ENCODE measurements at places on chromosomes 1 and 21.
A peak's percentile ranks its signal among the peaks of the same experiment; 100 is the strongest.

- H3K4me3 ChIP-seq = no peak overlapping the region
- H3K27ac ChIP-seq = no peak overlapping the region
- H3K36me3 ChIP-seq = no peaks in the 10 kb centered on the region
- H3K4me1 ChIP-seq = no peaks in the 10 kb centered on the region
- no peaks in the 10 kb centered on the region for H3K27me3 ChIP-seq
These were observed 6.7 kb downstream of the CLDN14 start for GRCh38 chr21:36473203-36473602.

DNA sequence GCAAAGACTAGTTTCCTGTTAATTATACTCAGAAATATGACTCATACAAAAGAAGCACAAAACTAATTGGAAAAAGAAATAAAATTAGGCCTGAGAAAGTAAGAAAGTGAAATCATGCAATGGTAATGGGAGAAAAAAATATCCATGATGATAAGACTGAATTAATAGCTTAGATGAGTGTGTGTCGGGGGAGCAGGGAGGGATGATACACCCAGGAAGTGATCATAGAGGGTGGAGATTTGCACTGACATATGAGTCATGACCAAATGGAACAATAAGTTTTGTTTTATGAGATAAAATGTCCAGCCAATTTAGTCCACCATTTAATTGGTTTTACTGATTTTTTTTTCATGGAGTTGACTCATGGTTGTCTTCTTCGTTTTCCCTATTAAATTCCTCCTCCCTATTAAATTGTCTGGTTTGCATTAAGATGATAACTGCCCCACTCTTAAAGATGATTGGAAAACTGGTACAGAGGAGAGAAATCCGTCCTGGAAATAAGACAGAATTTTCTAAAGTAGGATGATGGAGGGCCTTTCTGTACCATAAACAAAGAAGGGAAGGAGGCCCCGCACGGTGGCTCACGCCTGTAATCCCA is 111.7 kb upstream of the KCNJ6 start:
- H3K27me3 ChIP-seq = no peaks in the 10 kb centered on the region
- no peak overlapping the region for H3K27ac ChIP-seq
- H3K36me3 ChIP-seq = no peaks in the 10 kb centered on the region
- no peak for DNase-seq
- no peak overlapping the region for H3K4me3 ChIP-seq
- no peaks in the 10 kb centered on the region for H3K4me1 ChIP-seq

DNA sequence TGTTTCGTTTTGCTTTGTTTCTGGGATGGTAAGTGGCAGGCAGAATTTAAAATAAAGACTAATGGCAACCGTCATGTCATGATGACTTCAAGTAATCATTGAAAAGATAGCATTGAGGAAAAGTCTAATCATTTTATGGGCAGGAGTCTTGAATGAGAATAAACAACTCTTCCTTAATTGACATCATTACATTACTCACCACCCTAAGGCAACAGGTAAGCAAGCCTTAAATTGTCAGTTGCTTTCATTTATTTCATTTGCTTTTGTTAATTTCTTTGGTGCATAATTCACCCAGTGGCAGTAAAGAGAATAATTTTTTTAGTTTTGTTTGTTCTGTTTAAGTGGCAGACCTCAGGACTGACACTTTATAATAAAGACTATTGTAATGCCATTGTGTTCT is 669.0 kb downstream of the RWDD3 start:
- no peak for DNase-seq
- no peaks in the 10 kb centered on the region for H3K27me3 ChIP-seq
- no peak overlapping the region for H3K27ac ChIP-seq
- no peaks in the 10 kb centered on the region for H3K36me3 ChIP-seq
- no peaks in the 10 kb centered on the region for H3K4me1 ChIP-seq

DNA sequence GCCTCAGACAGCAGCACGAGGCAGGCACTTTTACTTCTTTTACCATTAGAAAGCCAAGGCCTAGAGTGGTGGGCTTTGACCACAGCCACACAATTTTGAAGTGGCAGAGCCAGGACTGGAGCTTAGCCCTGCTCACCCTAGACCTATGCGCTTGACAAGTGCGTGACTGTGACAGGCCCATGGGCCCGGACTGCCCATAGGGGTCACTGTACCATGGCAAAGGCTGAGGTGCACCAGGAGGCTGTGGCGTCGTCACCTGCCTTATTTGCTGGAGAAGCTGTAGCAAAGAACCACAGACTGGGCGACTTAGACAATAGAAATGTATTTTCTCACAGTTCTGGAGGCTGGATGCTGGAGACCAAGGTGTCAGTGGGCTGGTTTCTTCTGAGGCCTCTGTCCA is 2.6 kb upstream of the TMEM82 start:
- H3K27me3 ChIP-seq = no peaks in the 10 kb centered on the region
- no peak for DNase-seq
- H3K4me1 ChIP-seq = no peaks in the 10 kb centered on the region
- H3K27ac ChIP-seq = no peak overlapping the region

GRCh38 chr1:235102259-235102582 is 26.4 kb downstream of the TOMM20 start:
- H3K4me3 ChIP-seq = no peak overlapping the region
- no peaks in the 10 kb centered on the region for H3K36me3 ChIP-seq
- no peak for DNase-seq
- H3K27ac ChIP-seq = no peak overlapping the region

DNA sequence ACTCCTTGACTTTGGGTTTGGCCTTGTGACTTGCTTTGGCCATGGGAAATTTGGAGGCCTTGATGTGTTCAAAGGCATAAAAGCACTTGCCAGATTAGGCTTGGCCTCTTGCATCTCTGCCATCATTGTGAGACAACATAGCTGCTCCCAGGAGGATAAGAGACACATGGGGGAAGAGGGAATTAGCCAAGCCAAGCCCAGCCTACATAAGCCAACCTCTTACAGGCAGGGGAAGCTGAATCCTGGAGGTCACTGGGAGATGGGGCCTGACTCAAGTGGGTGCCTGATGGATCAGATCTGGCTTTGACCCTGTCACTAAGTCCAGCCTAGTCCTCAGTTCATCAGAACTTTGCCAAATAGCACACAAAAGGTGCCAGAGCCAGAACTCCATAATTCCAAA is 37.6 kb upstream of the HMGB4 start:
- H3K27ac ChIP-seq = no peak overlapping the region
- no peaks in the 10 kb centered on the region for H3K36me3 ChIP-seq
- DNase-seq = no peak
- no peaks in the 10 kb centered on the region for H3K4me1 ChIP-seq
- H3K4me3 ChIP-seq = no peak overlapping the region
- no peaks in the 10 kb centered on the region for H3K27me3 ChIP-seq

DNA sequence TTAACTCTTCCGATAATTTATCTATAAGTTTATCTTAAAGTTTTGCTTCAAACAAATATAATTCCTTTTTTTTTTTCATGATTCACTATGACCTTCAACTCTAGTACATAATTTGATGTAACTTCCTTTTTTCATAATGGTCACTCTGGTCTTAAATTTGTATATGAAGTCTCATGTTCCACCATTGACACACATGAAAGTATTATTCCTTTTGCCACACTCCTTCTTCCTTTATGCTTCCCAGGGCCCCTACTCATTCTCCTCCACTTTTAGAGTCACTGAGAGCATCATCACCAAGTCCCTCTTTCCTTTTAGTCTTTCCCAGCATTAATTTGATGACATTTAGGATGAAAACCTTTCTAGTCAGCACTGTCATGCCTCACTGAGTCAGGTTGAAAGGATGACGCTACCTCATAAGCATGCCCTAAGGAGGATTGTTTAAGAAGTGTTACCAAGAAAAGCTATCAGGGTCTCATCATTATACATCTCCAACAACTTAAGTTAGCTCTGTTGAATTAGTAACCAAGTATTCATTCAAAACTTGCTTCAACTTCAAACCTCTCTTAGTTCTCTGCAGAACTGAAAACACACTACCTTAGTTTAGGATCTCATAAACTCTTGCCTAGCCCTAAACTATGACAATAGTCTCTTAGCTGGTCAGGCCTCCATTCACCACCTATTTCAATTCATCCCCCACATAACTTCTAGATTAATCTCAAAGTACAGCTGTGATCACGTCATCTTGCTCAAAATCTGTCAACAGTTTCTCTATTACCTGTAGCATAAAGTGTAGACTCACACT is 14.5 kb downstream of the AUNIP start:
- H3K27me3 ChIP-seq = no peaks in the 10 kb centered on the region
- H3K27ac ChIP-seq = no peak overlapping the region
- H3K4me1 ChIP-seq = no peaks in the 10 kb centered on the region
- H3K4me3 ChIP-seq = no peak overlapping the region

GRCh38 chr1:169890761-169891538 is 2.7 kb downstream of the SCYL3 start:
- peaks cover 19% of the 10 kb centered on the region for H3K36me3 ChIP-seq
- peaks cover 25% of the 10 kb centered on the region for H3K4me1 ChIP-seq
- peak overlapping the region; percentile 95 for H3K27ac ChIP-seq
- DNase-seq = peak; percentile 49
- peak overlapping the region; percentile 21 for H3K4me3 ChIP-seq
- H3K27me3 ChIP-seq = no peaks in the 10 kb centered on the region

DNA sequence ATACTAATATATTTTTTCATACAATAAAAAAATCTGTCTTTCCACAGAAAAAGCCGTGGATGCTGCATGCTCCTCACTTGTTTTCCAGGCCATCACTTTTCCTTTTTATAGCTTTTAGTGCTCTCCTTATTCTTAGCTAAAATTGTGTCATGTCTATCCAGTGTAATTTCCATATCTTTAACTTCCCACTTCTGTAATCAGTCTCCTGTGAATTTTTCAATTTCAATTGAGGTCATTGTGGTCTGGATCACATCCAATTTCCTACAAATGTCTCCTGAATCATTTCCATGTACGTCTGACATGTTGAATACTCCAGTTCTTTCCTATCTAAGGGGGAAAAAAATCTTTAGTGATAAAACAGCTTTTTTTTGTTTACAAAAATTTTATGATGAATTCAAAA is 838.2 kb upstream of the B3GALT2 start:
- DNase-seq = no peak
- H3K27ac ChIP-seq = no peak overlapping the region
- no peak overlapping the region for H3K4me3 ChIP-seq
- H3K27me3 ChIP-seq = no peaks in the 10 kb centered on the region
- H3K4me1 ChIP-seq = no peaks in the 10 kb centered on the region

DNA sequence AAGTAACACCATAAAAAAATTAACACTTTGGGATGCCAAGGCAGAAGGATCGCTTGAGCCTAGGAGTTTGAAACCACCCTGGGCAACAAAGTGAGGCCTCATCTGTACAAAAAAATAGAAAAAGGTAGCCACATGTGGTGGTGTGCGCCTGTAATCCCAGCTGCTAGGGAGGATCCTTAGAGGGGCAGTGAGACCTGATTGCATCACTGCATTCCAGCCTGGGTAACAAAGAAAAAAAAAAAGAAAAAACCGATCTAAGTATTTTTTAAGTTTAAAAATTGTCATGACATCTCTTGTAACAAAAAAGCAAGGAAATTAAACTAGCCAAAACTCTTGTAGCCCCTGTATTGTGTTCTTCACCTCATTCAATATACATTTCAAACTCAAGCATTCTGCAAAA is 39.5 kb downstream of the ZZZ3 start:
- no peaks in the 10 kb centered on the region for H3K4me1 ChIP-seq
- no peaks in the 10 kb centered on the region for H3K27me3 ChIP-seq
- H3K27ac ChIP-seq = no peak overlapping the region
- peaks cover 18% of the 10 kb centered on the region for H3K36me3 ChIP-seq

DNA sequence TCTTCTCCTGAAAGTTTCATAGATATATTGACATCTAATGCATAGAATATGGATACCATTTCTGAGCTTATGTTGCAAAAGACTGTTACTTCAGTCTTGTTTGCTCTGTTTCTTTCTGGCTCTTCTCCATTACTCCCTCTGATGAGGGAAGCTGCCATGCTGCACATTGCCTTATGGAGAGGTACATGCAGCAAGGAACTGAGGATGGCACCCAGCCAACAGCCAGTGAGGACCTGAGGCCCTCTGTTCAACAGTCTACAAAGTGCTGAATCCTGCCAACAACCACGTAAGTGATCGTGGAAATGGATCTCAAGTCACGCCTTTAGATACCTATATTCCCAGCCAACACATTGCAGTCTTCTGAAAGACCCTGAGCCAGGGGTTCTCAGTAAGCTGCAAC is 66.6 kb upstream of the ADAMTS5 start:
- H3K36me3 ChIP-seq = no peaks in the 10 kb centered on the region
- H3K27me3 ChIP-seq = no peaks in the 10 kb centered on the region
- no peak overlapping the region for H3K27ac ChIP-seq
- H3K4me3 ChIP-seq = no peak overlapping the region
- no peak for DNase-seq
- no peaks in the 10 kb centered on the region for H3K4me1 ChIP-seq

DNA sequence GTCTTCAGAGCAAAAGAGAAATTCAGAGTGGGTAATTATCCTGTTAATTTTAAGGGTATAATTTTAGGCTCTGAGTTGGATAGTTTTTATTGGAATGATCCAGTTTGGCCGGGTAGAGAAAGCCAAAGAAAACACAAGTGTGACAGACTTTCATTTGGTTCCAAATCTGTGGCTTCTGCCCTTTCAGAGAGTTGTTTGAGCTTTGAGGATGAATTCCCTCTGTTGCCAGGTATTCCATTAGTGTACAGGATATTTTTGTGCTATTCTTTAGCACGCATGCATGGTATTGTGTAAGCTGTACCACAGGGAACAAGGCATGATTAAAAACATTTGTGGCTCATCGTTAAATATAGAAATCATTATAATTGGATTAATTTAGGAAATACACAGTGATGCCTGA is 384.4 kb downstream of the ADGRL2 start:
- H3K4me3 ChIP-seq = no peak overlapping the region
- no peaks in the 10 kb centered on the region for H3K4me1 ChIP-seq
- no peak for DNase-seq
- H3K27me3 ChIP-seq = no peaks in the 10 kb centered on the region

DNA sequence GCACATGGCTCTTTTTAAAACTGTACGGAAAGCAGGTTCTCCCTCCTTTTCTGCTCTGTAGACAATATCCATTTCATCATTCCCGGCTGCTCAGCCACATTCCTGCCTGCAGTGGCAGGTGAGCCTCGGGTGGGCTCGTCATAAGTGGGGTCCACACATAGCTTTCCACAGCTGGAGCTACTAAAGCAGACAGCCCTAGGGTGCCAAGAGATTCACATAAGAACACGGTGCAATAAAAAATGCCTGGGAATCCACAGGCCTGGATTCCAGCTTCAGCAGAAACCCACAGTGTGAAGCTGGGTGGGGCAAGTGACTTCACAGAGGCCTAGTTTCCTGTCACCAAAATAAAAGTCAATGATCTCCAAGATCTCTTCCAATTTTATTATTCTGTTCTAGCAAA is 96.4 kb downstream of the MIS18A start:
- no peaks in the 10 kb centered on the region for H3K36me3 ChIP-seq
- no peak for DNase-seq
- no peak overlapping the region for H3K4me3 ChIP-seq

Data from naive thymus-derived CD4-positive, alpha-beta T cell (primary cell).